Progenitor cell of endocrine pancreas (in vitro differentiated cells): ENCODE measurements at places on chromosomes 3 and 15. TPM values are rescaled to one million over a fixed set of nuclear protein-coding genes. Genes with fewer than 3 reads are reported as not detected.

GRCh38 chr3:129745253-129745652 is 138.8 kb upstream of the PLXND1 start:
- no peak for DNase-seq

Gene LIPH
- total RNA-seq, result 0.11 and 0.79 TPM in 2 replicates

GRCh38 chr3:187207624-187208023 is 10.3 kb downstream of the RTP1 start:
- DNase-seq, result no peak

DNA sequence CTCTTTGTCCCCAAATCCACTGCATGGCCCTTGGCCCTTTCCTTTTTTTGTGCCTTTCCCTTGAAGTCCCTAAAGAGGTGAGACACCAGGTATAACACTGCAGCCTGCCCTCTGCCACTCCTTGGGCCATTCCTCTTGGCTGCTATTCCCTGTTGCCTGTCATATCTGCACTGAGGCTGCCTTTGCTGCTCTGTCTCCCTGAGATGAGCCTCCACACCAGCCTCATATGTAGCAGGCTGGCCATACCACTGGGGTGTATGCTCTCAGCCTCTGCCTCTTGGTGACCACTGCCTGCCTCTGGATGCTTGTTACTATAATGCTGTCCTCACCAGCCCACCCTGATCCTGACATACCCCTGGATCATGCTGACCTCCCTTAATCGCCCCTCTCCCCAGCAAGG is 252.0 kb downstream of the CLSTN2 start:
- DNase-seq, result no peak

DNA sequence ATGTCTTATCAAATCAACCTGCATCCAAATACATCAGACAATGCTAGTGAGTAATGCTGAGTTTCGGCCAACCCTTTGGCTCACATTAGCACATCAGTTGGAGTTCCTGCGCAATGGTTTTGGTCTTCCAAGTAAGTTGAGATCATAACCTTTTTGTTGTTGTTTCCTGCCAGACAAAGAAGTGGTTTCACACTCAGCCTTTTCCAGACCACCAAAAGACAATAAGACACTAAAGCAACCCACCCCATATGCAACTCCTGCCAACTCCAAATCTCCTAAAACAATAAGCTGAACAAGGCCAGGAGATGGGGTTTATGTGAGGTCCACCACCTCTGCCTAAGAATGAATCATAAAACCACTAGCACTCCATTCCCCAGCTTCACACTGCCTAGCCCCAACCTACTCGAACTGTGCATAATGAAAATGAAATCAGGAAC is 177.0 kb downstream of the ERC2 start:
- no peak for DNase-seq

DNA sequence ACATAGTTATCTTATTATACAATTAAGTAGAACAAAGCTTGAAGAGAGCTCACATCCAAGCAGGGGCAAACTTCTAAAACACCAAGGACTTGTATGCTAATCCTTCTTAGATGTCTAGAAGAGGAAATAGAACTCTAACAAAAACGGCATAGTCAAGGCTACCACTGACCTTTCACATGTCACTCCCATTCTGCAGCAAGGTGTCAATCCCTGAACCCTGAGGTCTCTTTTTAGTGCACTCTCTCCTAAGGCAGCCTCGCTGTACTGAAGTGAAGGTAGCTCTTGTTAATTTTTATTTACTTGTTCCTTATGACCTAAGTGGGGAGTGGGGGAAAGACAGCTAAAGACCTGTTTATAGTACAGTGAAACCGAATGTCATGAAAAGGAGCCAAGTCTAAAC is 506.5 kb downstream of the FOXP1 start:
- no peak for DNase-seq
